ENCODE measurements at places on chromosomes 16 and 17.

- DNase-seq: peak; percentile 12
Observed at GRCh38 chr17:64736804-64737492, 74.8 kb upstream of the SMURF2 start.

DNA sequence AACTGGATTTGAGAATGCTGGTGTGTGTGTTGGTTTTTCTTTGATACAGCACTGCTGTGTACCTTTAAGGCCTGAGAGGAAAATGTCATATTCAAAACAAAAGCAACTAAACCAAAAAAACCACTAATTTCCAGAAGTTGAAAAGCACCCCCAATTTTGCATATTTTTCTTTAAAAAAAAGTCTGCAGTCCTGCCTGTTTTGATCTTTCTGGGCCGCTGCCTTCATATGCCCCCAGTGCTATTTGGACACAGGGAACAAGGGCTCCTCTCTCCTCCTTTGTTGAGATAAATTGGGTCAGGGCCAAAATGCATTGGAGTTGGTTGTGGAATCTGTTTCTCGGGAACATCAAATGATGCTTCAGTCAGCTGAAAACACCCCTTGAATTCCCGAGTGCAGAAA, 26.9 kb downstream of the GPT2 start:
- no peak for DNase-seq

DNA sequence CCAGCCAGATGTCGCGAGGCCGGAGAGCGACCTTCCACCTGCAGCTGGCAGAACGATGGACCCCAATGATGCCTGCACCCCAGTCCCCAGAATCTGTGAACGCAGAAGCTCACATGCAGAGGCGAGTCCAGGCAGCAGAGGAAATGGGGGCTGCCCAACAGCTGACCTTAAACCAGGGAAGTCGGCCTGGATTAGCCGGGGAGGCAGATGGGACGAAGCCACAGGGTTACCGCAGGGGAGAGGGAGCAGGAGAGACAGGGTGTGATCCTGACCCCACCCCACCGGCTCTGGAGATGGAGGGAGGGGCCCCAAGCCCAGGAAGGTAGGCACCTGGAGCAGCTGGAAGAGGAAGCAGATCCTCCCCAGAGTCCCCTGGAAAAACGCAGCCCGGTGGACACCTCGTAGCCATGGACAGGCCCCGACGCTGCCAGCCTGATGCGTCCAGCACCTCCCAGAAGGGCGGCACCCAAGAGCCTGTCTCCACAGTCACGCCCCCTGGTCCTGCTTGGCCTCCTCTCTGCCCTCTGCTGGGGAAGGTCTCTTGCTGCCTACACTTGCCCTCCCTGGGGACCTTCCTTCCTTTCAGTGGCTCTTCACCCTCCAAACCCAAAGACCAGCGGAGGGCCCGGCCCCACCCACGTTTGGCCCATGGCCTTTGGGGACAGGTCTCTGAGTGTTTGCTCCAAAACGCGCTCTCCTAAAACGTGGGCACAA, 37.3 kb downstream of the PIEZO1 start:
- DNase-seq: peak; percentile 32

DNA sequence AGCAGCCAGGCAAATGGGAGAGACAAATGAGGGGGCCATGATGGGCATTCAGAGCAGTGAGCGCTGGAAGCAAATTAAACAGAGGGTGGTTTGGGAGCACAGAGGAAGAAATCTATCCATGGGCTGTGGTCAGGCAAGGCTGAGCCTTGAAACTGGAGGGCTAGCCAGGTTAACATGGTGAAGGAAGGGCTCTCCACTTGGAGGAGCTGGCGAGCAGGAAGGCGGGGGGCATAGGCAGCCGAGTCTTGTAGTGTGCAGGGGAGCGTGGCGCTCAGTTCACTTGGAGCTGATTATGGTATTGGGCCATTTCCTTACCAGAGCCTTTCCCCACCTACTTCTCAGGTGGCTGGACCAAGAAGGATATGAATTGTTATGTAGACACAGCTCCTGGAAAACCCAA, 189.7 kb downstream of the SNX29 start:
- no peak for DNase-seq

GRCh38 chr17:58513965-58514769, at the start of gene MTMR4:
MTMR4 (minus strand) TSS chr17:58514638; CDS start chr17:58514407, 231 bp downstream.
- peak; percentile 67 for DNase-seq

DNA sequence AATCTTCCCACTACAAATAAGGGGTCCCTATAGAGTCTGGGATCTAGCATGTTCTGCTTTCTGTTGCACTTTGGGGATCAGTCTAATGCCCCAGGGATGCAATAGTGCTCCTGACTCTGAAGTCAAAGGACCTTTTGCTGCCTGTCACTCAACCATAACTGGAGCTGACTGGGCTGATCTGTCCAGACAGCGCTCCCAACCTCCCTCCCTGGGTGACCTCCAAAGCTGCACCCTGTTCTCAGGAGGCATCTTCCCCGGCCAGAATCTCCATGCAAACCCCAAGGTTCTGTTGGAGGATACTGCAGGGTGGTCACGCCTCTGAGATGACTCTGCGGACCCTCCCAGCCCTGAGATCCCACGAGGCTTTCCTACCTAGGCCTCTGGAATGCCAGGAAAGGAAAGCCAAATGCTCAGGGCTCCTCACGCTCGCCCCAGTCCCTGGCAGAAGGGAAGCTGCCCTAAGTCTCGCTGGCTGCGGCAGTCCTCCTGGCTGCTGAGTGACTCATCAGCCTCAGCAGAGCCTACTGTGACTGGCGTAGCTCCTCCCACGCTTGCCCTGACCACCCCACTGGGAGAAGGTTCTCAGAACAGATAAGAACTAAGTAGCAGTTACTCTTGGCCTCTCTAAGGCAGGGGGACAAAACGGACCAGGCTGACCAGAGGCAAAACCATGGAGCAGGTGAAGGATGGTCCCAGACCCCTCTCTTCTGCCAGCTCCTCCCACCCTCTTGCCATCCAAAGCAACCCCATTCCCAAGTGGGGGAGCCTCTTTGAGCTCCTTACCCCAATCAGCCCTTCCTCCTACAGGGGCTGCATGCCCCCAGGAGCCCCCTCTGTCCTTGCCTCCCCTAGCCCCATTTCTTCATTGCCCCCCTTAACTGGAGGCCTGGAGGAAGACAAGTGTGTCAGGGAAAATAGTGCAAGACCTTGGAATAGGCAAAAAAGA, 124.1 kb upstream of the TNRC6C start:
- DNase-seq: peak; percentile 61

- DNase-seq: no peak
Observed at GRCh38 chr16:30805370-30806169, 18.6 kb upstream of the ZNF629 start.

GRCh38 chr17:42857389-42857788, 6.4 kb downstream of the AOC3 start:
- DNase-seq: no peak

- no peak for DNase-seq
Observed at GRCh38 chr17:30950669-30951399, 20.0 kb upstream of the RNF135 start.

- no peak for DNase-seq
Observed at GRCh38 chr16:11994143-11995119, 17.9 kb downstream of the SNX29 start.

DNA sequence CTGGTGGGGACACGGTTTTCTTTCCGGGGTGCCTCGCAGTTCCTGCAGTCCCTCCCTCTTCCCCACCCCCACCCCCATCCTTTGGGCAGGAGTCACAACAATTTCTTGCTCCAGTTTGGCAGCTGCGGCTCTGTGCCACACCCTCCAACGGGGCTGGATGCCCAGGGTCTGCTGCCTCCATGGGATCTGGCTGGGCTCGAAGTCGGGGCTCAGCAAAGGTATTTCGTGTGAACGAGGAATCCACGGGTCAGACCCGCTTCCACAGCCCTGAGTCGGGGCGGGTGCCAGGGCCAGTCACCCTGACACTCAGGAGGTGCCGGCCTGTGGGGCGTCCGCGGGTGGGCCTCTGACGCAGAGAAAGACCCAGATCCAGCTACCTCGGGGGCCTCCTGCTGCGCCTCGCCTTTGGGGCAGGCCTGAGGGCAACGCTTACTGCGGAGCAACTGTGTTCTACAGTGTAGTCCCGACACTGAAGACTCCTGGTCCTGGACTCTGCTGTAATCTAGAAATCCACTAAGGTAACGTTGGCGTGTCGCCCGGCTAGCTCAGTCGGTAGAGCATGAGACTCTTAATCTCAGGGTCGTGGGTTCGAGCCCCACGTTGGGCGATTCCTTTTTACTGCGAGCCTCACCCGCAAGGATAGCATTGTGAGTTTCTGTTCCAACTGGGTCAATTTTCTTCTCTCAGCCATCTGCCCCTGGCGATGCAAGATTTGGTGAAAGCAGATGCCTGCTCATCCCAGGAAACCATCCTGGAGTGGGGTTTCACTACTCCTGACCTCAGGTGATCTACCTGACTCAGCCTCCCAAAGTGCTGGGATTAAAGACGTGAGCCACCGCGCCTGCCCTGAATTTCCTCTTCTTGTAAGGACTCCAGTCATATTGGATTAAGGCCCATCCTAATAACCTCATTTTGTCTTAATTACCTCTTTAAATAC, 12.6 kb upstream of the OR1F1 start:
- DNase-seq: peak; percentile 63

- no peak for DNase-seq
Observed at GRCh38 chr16:75266738-75267630, 15.6 kb upstream of the BCAR1 start.

- DNase-seq: no peak
Observed at GRCh38 chr16:1182950-1183907, 30.3 kb downstream of the CACNA1H start.

- DNase-seq: peak; percentile 9
Observed at GRCh38 chr17:77594416-77595209, 363.9 kb upstream of the TNRC6C start.

DNA sequence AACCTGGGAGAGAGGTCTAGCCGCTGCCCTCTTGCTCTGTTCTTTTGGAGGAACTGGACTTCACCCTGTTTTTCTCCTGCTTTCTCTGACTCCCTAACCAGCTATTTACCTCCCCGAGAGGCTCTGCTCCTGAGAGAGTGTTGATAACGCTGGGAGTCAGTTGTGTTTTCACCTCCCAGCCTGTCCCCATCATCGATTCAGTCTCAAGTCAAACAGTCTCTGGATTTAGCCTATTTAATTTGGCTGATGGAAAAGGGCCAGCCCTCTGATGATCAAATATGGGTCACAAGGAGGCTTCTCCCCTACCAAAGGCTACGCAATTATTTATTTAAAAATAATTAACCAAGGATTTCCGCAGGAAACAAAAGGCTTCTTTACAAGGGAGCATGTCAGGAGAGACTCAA, 31.8 kb downstream of the HNF1B start:
- no peak for DNase-seq

DNA sequence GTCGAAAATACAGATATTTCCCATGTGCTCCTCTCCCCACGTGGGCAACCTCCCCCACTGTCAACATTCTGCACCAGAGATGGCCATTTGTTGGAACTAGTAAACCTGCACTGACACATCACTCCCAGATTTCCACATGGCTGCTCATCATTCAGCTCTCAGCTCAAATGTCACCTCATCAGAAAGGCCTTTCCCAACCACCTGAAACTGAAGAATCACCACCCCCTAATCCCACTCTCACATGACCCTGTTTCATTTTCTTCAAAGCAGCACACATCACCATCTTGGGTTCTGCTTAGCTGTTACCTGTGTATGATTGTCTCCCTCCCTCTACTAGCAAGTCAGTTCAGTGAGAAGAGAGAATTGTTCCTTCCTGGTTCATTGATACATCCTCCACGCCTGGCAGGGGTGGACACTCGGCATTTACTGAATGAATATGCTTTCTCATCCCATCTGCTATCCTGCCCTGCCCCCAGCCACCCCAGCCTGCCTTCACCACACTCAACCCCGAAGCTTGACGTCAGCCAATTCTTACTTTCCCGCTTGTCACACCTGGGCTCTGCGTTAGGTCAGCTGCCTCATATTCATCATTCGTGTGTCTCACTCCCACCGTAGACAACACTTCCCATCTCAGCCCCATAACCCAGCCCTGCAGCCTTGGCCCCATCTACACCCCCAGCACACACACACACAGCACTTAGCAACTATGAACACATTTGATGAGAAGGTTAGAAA, 1.5 kb downstream of the C17orf114 start:
- no peak for DNase-seq

Measured in stimulated activated CD8-positive, alpha-beta memory T cell treated with anti-CD3 and anti-CD28 coated beads, Interleukin-2, amount 100 ng/mL, for 48 hours (primary cell).